ENCODE measurements at places on chromosomes 2 and 18.

DNA sequence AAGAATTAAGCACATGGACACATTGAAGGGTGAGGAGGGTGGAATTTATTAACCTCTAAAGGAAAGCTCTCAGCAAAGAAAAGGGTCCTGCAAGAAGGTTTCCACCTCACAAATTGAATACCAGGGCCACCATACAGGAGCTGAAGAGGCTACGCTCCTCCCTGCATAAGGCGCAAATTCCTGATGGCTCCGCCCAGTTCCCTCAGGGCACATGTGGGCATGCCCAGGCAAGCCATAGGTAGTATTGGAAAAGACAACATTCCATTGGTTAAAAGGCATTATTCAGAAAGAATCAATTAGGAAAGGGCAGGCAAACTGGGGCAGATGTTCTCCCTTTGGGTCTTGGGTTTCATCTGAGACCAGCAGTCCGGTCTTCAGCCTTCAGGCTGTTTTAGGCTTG, 161.2 kb downstream of the PTPRM start:
- no peak for DNase-seq

- no peak for DNase-seq
Observed at GRCh38 chr2:225494100-225494459, 94.6 kb downstream of the NYAP2 start.

DNA sequence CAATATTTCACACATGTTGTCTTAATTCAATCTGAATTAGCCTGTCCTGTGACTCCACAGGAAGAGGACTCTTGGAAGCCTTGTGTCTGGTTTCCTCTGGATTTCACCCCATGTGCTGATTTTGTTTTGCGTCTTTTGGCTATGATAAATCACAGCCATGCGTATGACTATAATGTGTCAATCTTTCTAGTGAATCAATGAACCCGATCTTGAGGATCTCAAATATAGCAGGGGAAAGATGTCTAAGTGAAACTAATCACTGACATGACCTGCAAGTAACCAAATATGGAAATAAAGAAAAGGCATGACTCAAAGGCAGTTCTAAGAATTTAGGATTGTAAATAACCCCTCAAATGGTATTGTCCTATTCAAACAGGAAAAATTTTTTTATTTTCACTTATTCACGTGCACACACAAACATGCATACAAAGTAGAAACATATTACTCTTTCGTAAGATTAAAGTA, 8.2 kb downstream of the WDFY1 start:
- no peak for DNase-seq

- DNase-seq = no peak
Observed at GRCh38 chr2:150581717-150582472, 94.4 kb upstream of the RND3 start.

DNA sequence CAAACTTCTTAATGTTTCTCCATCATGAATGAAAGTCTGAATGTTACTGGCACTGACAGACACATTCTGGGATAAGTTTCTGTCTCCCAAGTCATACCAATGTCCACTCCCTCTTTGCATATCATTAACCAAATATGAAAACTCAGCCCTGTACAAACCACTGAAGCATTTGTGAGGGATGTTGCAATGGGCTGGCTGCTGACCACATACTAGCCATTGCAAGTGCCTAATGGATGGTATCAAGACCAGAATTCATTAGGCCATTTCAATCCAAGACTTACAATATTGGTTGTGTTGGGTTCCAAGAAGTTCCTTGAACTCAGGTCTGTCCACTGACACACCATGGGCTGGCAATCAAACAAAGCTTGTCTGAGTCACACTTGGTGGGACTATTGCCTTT, 73.8 kb downstream of the CBLN2 start:
- no peak for DNase-seq

GRCh38 chr2:97966545-97967215, 29.1 kb downstream of the TMEM131 start:
- peak; percentile 14 for DNase-seq

DNA sequence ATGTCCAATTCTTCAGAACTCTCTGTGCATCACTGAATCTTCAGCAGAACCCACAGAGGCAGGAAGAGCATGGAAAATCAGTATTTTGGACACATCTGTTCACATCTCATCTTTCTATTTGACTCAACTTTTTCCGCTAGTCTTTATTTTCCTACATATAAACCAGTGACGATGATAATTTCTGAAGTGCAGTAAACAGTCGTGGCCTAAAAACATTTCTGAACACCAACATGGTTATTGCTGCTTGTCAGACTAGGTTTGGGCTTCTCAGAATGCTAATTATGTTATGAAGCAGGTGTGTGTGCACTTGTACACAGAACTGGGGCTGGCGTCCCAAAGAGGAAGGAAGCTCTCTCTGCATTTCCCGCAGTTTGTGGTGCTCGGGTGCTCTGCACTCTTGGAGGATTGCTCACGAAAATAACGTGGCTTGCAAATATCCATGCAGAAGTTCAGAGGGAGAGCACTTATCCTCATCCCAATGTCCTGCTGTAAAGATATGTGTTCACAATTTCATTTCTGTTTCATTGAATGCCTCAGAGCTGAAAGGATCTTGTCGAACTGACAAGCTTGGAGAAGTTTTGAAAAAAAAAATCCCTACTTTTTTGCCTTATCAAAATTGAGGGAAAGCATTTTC, 50.8 kb downstream of the EDAR start:
- no peak for DNase-seq

- DNase-seq = no peak
Observed at GRCh38 chr2:241568726-241569125, 10.2 kb downstream of the BOK start.

GRCh38 chr2:197181491-197181890, 129.1 kb downstream of the ANKRD44 start:
- no peak for DNase-seq
